Activated effector memory CD4-positive, alpha-beta T cell treated with Interleukin-2 at 50 U/mL for 16 hours (primary cell): ENCODE measurements at places on chromosomes 4 and X.

GRCh38 chr4:11511321-11511720 is 82.6 kb upstream of the HS3ST1 start:
- no peak for DNase-seq

- no peak for DNase-seq
Measured at GRCh38 chrX:11953615-11954014, 184.7 kb upstream of the FRMPD4 start.

- DNase-seq, result no peak
Measured at GRCh38 chr4:138821331-138821730, 194.2 kb upstream of the NOCT start.

DNA sequence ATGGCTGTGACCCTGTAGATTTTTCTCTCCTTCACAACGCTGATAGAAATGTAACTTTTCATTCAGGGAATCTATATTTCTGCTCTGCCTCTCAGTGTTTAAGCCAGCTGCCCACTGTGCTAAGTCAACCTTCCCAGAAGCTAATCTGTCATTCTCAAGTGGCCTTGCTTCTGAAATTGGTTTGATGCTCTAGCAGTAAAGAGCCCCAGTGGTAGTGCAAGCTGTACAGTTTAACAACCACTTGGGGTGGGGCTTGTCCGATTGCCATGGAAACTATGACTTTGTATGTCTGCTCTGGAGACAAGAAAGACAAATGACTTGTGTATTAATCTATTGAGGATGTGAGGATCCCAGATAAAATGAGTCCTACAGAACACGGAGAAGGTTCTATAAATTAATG is 620.9 kb upstream of the GALNT7 start:
- no peak for DNase-seq

GRCh38 chr4:58649226-58649625 is 1539.0 kb upstream of the IGFBP7 start:
- DNase-seq, result no peak

DNA sequence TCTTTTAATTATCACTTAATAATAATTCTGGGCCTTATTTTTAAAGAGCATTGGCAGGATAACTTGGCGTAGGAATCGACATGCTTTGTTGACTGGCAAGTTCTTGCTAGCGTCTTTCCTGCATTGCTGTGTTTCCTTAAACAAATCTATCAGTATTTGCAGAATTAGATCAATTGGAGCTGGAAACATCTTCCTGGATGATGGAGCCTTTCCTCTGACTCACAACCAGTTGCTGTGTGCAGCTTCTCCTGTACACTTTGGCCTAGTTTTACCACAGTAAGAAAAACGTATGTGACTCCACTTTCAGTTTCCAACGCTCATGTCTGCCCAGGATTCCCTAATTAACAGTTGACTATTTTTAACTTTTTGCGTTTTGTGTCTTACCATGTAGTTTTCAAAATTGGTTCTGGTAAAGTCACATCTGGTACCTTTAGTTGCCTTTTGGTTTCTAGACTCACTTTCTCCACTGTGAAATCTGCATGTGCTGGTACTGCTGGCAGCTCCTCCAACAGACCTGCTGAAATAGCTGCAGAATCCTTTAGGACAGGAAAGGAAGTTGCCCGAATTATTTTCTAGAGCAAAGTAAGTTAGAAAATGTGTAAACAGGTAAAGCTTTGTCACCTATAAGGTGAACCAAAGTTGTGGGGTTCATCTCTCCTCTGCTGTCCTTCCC is 553.2 kb upstream of the FAT1 start:
- no peak for DNase-seq

DNA sequence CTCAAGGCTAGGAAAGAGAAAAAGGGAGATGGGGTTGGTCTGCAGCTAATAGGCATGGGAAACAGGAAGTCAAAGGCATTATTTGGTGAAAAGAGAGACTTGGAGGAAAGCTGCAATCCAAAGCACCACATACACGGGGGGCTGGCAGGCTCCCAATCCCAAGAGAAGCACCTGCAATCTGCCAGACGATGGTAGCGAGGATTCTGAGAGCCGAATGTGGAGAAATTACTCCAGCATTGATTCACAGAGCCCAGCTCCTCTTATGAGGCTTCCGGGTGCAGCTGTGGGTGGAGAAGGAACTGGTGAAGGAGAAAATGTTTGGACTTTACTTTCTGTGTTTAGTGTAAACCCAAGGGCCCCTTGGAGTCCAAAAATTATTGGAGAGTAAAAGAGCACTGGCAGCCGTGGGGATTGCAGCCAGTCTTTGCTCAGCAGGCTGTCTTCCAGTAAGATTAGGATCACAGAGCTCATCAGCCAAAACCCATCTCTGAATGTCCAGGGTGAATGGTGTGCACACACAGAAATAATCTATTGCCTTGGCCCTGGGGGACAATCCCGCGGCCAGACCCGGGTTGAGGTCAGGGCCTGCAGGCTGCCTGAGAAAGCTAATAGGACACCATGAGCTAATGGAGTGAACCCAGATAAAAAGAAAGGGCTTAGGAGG is 197.6 kb downstream of the KIT start:
- DNase-seq, result no peak
